ENCODE measurements at places on chromosomes 3 and 15.

- no peak for DNase-seq
Measured at GRCh38 chr15:101456057-101456739, 33.3 kb downstream of the PCSK6 start.

DNA sequence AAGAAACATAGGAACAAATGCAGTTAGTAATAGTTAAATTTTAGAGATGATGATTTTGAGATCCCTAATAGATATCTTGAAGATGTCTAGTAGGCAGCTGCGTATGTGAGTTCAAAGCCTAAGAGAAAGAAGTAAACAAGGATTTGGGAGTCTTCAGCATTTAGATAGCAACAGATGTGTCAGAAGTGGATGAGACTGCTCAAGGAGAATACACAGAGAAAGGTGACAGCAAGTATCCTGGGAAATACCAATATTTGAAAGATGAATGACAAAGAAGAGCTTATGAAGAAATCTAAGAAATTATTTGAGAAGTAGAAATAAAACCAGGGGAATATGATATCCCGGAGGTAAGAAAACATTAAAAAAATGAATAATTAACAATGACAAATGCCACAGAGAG, 130.9 kb downstream of the PCCB start:
- no peak for DNase-seq

DNA sequence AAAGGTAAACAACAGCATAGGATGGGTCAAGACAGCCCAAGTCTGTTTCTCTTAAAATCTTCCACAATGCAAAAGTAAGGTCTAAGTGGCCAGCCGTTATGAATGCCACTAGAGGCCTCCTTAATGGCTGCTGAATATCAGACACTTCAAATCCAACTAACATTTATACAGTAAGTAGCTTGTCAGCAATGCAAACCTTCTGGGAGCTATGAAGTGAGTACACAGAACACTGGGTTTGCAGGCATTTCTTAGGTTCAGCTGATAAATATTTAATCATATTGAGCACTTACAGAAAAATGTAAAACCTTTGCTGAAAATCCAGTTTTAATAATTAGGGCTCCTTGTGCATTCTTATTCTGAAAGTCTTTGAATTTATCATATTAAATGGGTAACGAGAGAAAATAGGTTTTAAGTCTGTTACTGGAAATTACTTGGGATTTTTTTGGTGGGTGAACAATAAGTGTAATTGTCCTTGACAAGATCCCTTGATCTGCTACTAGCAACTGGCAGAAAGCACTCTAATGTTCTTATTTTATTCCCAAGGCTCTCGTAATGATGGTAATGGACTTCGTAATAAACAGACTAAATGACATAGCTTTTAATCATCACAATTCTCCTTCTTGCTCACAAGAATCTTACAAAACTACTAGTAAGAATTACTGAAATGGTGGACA, 141.7 kb upstream of the GPR149 start:
- DNase-seq: no peak

- no peak for DNase-seq
Measured at GRCh38 chr3:42639192-42639591, 14.3 kb upstream of the ZBTB47 start.

GRCh38 chr15:75542386-75542797, 36.7 kb downstream of the PTPN9 start:
- no peak for DNase-seq

DNA sequence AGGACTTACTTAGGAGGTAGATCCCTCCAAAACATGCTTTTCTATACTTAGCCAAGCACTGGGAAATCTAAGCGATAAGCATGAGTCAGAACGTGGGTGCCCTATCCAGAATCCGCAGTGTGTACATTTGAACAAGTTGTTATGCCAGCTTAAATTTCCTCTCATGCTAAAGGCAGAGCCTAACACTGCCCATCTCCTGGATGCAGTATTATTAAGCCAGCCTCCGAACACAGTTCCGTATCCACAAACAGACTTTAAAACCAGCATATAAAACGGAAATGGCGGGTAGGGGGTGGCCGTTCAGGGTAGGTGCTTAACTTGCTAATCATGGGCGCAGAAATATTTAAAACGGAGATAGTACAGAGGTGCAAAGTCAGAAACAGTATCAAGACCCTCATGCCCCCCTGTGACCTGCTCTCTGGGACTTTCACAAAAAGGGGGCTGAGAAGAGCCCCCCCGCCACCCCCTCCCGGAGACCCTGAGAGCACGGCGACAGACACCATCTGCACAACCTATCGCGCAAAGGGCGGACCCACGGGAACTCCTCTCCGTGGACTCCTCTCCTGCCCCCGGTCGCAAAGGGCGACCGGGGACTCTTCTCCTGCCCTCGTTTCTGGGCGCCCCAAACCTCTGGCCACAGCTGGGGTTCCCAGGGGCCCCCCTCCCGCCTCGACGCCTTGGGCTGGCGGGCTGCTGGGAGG, 889 bp upstream of the LRRIQ4 start:
- DNase-seq: no peak

GRCh38 chr3:77590191-77590590, 550.3 kb downstream of the ROBO2 start:
- DNase-seq: no peak

GRCh38 chr3:10648181-10648580, 142.8 kb upstream of the ATP2B2 start:
- no peak for DNase-seq

DNA sequence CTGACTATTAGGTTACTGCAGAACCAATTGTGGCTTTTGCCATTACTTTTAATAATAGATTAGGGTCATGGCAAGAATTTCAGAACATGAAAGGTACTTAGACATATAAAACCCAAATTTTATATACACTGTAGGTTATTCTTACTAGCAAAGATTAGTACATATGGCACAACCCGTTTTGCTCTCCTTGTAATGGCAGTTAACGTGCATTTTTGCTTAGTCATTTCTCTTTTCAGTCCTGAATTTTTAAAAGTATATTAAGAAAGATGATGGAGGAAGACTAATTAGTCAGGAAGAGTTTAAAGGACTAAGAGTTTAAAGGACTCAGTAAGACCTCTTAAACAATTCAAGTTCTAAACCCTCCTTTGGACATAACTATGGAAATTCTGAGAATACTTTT, 114.0 kb downstream of the PEAK1 start:
- DNase-seq: no peak

DNA sequence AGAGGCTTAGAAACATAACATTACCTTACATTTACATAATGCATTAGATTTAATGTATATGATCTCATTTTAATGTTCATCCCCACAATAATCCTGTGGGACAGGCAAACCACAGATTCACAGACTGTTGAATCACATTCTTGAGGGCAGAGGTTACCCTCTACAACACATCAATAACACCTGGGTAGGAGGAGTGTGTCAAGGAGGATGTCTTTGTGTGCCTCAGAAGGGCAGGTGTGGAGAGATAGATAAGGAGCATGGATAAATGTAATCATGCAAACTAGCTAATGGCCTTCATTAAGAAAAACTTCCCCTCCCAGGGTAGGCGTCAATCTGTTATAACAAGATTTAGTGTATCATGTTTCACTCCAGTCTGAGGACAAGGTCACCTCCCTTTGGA, 12.9 kb upstream of the MB21D2 start:
- no peak for DNase-seq

- no peak for DNase-seq
Measured at GRCh38 chr15:42140383-42141070, 15.9 kb downstream of the PLA2G4F start.

DNA sequence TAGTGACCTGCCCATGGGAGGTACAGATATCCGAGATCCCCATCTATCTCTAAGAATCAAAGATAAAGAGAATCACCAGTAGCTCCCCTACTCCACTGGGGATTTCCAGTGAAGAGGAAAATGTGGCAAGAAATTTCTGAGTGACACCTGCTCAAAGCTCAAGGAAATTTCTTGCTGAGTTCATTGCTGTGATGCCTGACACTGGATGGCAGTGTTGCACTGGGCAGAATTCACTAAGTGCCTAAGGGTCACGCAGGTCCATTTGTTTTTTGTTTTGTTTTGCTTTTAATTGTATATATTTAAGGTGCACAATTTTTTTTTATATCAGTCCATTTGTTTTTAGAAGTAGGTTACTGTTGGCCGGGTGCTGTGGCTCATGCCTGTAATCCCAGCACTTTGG, 109.5 kb upstream of the KCNAB1 start:
- DNase-seq: no peak

- DNase-seq: no peak
Measured at GRCh38 chr3:157355276-157355675, 81.4 kb upstream of the PTX3 start.

GRCh38 chr3:144692488-144692887, 720.9 kb downstream of the DIPK2A start:
- DNase-seq: no peak

DNA sequence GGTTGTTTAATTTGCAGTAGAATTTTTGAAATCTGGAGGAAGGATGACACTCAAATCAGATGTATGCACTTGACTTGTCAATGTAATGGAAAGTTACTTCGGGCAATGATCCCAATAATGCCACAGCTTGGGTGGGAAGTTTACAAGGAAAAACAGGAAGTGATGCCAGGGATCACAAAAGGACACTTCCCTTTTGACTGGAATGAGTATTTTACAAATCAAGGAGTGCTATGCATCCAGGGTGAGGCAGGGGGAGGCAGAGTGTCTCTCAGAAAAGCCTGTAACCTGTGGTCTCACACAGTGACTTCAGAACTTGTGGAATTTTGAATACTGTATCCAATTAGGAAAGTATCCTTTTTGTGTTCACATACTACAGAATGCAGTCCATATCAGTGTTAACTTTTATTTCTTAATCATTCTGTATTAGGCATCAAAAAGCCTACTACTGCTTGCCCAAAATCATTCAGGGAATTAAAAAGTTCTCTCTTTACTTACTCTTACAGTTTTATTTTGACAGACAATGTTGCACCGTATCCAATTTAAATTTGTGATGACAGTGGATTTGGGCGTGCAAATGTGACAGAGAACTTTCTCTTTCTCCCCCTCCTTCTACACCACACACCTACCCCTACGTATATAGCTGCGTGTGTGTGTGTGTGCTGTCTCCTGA, 445.1 kb downstream of the MECOM start:
- no peak for DNase-seq

- no peak for DNase-seq
Measured at GRCh38 chr3:134646086-134646485, 4.7 kb downstream of the KY start.

GRCh38 chr15:45399381-45400212, 21.3 kb upstream of the GATM start:
- no peak for DNase-seq

GRCh38 chr3:171592786-171593185, 132.6 kb upstream of the TNIK start:
- no peak for DNase-seq

DNA sequence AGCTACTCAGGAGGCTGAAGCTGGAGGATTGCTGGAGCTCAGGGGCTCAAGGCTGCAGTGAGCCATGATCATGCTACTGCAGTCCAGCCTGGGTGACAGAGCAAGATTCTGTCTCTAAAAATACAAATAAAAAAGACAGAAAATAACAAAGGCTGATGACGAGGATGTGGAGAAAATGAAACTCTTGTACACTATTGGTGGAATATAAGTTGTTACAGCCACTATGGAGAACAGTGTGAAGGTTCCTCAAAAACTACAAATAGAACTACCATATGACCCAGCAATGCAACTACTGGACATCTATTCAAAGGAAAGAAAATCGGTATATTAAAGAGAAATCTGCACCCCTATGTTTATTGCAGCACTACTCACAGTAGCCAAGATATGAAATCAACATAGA, 526.7 kb upstream of the NAALADL2 start:
- no peak for DNase-seq

DNA sequence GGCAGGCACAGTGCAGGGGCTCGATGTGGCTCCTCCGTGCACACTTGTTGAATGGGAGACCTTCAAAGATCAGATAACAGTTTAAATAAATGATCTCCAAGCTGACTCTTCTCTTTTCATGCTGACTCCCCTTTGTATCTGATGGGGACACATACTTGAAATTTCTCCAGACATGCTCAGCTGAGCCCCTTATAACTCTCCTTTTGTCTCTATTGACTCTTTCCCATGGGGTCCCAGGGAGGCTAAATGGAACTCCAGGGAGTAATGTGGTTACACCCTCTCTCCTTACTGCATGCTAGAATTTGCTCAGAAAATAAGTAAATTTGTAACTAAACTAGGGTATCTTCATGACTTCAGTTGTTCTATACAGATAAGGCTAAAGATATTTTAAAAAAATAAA, 48.2 kb upstream of the TM4SF4 start:
- DNase-seq: no peak

DNA sequence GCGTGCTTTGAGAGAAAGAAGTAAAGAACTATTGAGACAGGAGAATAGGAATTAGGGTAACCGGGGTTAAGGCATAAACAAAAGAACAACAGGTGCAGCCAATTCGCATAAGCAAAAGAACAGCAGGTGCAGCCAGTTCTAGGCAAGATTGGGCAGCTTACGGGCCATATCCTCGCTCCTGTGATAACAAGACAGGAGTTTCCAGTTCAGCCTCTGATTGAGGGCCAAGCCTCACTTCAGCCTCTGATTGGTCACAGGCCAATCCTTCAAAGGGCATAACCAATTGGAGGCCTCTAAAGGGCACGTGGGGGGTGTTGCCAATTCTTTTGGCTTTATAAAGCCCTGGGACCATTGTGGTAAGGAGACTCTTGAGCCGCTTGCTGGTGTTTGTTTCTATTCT, 143.5 kb downstream of the GADL1 start:
- DNase-seq: no peak

DNA sequence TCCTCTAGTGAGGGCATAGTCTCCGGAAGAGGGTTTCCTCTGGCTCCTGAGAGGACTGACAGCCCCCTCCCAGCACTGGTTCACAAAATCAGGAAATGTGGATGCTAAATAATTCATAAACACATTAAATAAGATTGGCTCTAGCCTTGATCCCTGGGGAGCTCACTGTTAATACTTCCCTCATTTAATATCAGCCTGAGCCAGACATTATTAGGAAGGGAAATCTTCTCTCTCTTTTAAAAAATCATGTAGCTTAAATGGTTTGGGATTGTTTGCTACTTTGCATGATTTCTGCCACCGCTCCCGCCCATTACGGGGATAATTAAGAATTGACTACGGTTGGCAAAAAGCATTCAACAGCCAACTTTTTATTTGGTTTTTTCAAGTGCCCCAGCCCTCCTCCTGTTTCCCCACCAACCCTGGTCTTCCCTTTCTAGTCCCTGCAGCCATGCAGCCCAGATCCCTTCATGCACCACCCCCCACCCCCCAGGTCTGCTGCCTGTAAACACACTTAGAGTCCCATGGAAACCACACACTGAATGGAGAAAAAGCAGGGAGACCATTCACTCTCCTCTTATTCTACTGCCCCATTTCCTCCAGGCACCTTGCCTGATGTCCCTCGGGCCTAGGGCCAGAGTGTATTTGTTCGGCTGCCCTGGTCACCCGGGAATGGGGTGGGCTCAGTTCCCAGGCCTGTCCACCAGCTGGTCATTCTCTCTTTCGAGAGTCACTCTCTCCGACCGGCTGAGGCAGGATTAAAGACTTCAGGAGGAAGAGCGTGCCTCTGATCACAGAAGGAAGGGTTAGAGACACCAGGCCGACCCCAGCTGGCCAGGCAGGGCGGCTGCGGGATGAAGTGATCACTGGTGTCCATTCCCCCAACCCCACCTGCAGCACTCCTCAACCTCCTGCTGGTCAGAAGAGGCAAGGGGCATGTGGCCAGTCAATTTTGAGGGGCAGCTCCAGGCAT, 45.1 kb downstream of the SEMA5B start:
- DNase-seq: no peak

- no peak for DNase-seq
Measured at GRCh38 chr15:80216141-80216540, 35.9 kb downstream of the CTXND1 start.
